ENCODE measurements at places on chromosomes 6 and 20.

DNA sequence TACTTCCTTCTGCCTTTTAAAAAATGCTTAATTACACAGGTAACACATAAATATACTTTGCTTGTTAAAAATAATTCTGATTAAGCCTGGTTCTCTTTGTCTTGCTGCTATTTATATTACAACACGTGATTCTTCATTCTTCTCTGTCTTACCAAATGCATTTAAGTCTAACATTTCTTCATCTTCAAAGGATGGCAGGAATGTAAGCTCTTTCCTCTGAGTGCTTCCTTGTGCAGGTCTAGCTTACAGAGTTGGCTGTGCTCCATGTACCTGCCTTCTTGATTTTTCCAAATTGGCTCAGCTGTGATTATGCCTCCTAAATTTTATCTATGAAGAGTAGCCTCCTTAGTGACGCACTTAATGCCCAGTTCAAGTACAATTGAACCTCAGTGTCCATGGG, 44.4 kb downstream of the RNF144B start:
- no peak for DNase-seq

- DNase-seq, result no peak
Measured at GRCh38 chr6:51526922-51527321, 560.5 kb downstream of the PKHD1 start.

DNA sequence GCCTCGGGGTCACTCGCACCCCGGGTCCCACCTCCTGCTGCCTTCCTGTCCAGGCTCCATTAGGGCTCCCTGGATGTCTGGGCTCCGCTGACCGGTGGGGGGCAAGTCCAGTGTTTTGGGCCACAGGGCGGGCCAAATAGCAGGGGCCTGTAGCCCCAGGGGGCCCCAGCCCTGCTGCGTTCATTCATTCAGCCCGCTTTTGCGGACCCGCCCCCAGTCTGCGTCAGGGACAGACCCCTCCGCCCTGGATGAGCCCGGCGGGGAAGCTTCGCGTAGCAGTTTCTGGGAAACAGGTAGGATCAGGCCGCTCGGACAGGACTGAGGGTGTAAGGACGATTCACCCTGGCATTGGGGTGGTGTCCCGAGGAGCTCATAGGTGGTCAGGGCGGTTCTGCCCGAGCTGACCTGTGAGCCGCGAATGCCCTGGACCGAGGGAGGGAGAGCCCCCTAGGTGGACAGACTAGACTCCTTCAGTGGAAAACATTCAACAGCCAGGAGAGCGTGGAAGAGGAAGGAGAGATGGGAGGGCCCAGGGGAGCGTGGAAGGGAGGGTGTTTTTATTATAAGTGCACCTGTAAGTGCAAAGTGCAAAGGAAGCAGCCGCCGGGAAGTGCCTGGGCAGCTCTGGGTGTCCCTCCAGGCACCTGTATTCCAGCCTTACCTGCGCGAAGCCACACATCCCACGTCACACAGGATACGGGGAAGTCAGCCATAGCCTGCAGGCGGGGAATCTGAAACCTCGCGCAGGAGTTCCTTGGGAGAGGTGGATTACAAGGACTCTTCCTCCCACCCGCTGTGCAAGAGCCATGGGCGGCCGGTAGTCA, 662 bp downstream of the ENTPD6 start:
- no peak for DNase-seq

DNA sequence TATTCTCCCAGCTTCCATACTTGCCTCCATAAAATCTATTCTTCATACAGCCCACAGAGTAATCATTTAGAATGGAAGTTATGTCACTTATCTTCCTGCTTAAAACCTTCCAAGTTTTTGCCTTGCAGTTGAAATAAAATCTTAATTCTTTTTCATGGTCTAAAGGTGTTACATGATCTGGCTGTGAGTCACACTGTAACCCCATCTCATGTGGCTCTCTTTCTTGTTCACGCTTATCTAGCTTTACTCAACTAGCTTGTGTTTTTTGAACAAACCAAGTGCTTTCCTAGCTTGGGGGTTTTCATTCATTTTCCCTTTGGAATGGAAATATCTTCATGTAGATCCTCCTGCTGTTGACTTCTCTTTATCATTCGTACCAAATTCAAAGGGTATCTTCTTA, 23.6 kb upstream of the THEMIS start:
- no peak for DNase-seq

DNA sequence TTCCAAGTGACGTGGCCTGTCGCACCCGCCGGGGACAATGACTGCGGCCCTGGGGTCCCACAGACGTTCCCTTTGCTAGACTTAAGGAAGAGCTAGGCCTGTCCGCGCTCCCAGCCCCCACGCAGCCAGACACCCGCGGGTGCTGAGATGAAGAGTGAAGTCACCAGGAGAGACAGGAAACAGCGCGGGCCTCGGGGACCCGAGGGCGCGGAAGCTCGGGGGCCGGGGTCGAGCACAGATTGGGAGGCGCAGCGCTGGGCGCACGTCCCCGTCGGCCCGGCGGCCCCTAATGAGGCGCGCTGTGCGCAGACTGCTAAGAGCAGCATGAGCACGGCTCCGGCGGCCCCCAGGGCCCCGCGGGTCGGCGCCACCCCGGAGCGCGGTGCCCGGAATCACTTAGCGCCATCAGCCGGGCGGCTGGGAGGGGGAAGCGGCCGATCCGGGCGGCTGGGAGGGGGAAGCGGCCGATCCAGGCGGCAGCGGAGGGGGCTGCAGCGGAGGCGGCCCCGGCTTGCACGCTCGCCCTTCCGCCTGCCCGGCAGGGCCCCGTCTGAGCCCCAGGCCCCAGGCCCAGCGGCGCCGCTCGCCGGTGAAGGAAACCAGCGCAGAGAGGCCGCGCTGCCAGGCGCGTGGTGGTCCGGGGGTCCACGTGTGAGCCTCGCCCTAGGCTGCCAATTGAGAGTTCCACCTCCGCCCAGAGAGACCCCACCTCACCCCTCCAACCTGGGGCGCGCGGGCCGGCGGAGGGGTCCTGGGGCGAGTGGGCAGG, 8.3 kb upstream of the AVP start:
- DNase-seq, result no peak

DNA sequence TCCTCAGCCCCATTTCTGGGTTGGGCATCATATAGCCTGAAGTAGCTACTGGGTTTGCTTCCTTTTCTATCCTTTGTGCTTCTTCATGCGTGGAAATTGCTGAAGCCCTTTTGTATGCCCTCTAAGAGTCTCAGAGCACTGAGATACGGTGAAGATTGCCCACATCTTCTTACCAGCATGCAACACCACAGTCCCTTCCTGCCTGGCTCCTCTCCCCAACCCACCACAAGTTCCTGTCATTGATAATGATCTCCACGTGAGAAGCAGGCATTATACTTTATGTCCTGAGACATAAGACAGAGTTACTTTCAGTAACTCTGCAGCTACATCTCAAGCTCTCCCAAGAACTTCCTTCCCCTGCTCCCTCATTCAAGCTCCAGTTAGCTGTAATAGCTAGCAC, 15.8 kb upstream of the PLCB4 start:
- no peak for DNase-seq

DNA sequence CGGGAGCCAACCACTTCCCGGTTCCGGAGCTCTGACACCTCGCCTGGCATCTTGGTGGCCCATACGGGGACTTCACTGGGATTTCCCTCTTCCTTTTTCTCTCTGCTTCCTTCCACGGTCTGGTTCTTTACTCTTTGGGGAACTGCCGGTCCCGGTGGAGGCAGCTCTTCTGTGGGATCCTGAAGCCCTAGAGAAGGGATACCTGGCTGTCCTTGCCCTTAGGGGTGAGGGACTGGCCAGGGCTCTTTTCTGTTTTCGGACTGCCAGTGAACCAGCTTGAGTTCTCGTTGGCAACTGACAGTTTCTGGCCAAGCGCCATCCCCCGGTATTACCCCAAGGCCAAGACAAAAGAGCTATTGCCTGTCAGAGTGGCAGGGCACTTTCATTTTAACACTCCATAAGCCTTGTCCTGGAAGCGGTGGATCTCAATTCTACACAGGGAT, 880 bp upstream of the CPXM1 start:
- no peak for DNase-seq

GRCh38 chr6:54191461-54191860, 80.2 kb downstream of the MLIP start:
- peak; percentile 7 for DNase-seq

DNA sequence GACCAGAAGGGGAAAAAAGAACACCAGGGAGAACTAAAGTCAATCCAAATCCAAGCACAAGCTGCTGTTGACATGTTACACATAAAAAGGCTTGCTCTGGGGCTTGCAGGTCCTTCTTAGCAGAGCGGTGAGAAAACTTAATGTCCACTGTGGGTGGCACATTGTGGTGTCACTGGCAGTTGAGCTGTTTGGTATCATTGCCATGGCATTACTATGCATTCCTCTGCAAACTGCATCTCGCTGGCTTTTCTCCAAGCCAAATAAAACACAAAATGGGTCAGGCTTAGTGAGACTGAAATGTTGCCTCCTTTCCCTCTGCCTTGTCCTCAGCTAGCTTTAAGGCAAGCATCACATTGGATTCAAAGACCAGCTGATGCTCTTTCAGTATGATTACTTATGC, 40.9 kb downstream of the LY86 start:
- no peak for DNase-seq

GRCh38 chr6:151502499-151502898, 8.7 kb downstream of the CCDC170 start:
- no peak for DNase-seq

- DNase-seq, result peak; percentile 26
Measured at GRCh38 chr6:138001750-138002349, 105.4 kb downstream of the PERP start.

- no peak for DNase-seq
Measured at GRCh38 chr6:157077251-157077650, 246.1 kb downstream of the TMEM242 start.

- DNase-seq, result no peak
Measured at GRCh38 chr6:119247504-119247903, 102.1 kb downstream of the MAN1A1 start.

GRCh38 chr6:6366803-6367202, 46.3 kb upstream of the F13A1 start:
- no peak for DNase-seq

- no peak for DNase-seq
Measured at GRCh38 chr6:112014483-112014882, 39.4 kb upstream of the CCN6 start.

GRCh38 chr6:75481936-75482593, 11.5 kb downstream of the FILIP1 start:
- DNase-seq, result no peak

- no peak for DNase-seq
Measured at GRCh38 chr6:17418281-17419188, 25.1 kb downstream of the CAP2 start.

- no peak for DNase-seq
Measured at GRCh38 chr6:2875359-2876191, 27.5 kb downstream of the SERPINB9 start.

GRCh38 chr6:149138089-149138488, 179.4 kb upstream of the TAB2 start:
- no peak for DNase-seq

DNA sequence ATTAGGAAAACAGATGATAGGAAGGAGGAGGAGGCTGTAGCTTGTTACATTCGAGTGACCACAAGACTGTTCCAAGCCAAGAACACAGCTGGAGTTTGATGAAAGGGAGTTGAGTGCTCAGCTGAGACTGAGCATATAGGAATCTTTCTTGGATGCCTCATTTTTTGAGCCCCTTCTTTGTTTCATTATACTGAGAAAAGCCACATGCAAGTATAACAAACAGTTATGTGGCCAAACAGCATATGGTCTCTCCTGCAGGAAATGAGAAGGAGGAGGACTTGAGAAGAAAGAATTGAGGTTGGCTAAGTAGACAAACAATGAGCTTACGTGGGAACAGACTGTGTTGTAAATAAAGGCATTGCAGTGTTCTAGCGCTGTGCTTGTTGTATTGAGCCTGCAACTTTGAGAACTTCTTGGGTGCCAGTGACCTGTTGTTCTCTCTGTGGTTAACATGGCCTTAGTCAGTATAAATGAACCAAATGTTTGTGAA, 78.3 kb downstream of the AKAP7 start:
- DNase-seq, result no peak

GRCh38 chr6:6689400-6690143, 101.1 kb downstream of the LY86 start:
- DNase-seq, result no peak

- no peak for DNase-seq
Measured at GRCh38 chr20:19268426-19268825, 56.0 kb downstream of the SLC24A3 start.

DNA sequence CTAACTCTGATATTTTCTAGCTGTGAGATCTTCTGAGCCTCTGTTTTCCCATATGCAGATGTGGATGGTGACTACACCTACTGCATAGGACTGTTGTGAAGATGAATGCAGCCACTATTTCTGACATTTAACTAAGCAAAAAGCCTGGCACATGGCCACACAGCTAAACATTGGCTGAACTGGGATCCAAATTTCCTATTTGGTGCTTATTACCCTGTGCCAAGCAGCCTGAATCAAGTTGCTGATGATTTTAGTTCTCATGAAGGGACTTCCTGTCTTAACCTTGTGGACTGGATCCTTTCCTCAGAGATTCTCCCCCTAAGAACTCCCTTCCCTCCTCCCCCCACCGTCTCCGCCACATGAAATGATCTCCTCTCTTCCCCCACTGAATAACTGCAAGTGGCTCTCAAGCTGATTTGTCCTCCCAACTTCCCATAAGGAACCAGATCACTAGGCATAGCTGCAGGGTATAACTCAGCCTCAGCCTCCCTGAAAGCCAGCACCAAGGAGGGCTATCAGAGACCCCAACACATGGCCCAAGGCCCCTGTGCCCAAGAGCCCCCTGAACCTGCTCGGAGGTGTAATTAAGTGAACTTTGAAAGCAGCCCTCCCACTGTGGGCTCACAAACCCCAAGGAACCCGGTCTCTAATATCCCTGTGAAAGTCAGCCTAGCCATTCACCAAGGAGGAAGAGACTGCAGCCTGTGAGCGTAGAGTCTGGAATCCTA, 55.7 kb downstream of the MAFB start:
- DNase-seq, result no peak

GRCh38 chr6:51299621-51300380, 481.1 kb downstream of the TFAP2B start:
- DNase-seq, result no peak

GRCh38 chr6:143112084-143112768, 51.5 kb downstream of the AIG1 start:
- DNase-seq, result no peak
